Bladder microvascular endothelial cell (primary cell): ENCODE measurements at places on chromosomes 6 and 20. TPM values are rescaled to one million over a fixed set of nuclear protein-coding genes. Genes with fewer than 3 reads are reported as not detected.

The DLL1 gene
- total RNA-seq = 2.2 and 2.6 TPM in 2 replicates

The SEMG1 gene
- total RNA-seq = not detected in 2 replicates

The EPPIN gene
- total RNA-seq = not detected in 2 replicates

The CMTR1 gene
- 23.6 and 40.6 TPM in 2 replicates for total RNA-seq

The AGER gene
- total RNA-seq = 0.44 and 0.81 TPM in 2 replicates

The ATP6V1G2 gene
- total RNA-seq = 0.49 and 0.94 TPM in 2 replicates

The DUSP15 gene
- 0.16 and 0.57 TPM in 2 replicates for total RNA-seq
